ENCODE measurements at places on chromosomes 3 and 15. TPM values are rescaled to one million over a fixed set of nuclear protein-coding genes. Genes with fewer than 3 reads are reported as not detected.

The FAM227B gene
- polyA plus RNA-seq: 11.9 TPM

The TM4SF1 gene
- polyA plus RNA-seq: 64.8 TPM

The C3orf49 gene
- not detected for polyA plus RNA-seq

The HHLA2 gene
- polyA plus RNA-seq: not detected

The BSN gene
- polyA plus RNA-seq: 0.39 TPM

The COL6A5 gene
- polyA plus RNA-seq: 5.0 TPM

The AHSG gene
- polyA plus RNA-seq: 0.71 TPM

The TERC gene
- polyA plus RNA-seq: not detected

The ANKRD34C gene
- not detected for polyA plus RNA-seq

The MFGE8 gene
- polyA plus RNA-seq: 356 TPM

The TRIM42 gene
- polyA plus RNA-seq: not detected

The RAB27A gene
- polyA plus RNA-seq: 30.8 TPM

The OCA2 gene
- 0.30 TPM for polyA plus RNA-seq

The RFX7 gene
- 4.5 TPM for polyA plus RNA-seq

GRCh38 chr3:89525609-89526008, 418.2 kb downstream of the EPHA3 start:
- DNase-seq: no peak

DNA sequence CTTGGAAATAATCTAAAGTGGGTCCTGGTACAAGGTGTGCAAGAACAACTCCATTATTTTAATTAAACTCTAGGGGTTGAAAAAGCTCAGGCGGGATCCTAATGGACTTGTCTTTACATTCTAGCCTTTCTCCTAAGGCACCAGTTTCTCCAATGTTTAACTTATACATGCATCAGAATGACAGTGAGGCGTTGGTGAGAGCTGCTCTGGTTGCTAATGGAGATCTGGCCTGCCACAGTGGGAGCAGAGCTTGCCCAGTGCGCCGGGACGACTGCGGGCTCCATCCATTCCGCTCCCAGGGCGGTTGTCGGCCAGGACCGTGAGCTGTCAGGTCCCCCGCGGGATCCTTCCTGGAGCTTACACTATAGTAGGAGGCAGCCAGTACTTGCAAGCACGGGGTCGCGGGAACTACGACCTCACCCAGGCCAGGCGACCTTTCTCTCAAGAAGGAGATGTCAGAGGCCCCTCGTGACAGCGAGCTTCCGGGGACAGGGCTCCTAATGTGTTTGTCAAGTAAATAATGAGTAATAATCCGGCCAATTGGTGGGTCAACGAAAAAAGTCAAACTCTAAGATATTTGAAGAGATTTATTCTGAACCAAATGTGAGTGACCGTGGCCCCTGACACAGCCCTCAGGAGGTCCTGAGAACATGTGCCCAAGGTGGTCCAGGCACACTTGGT, 991 bp upstream of the HIGD1A start:
- DNase-seq: no peak

- no peak for DNase-seq
Observed at GRCh38 chr15:60721707-60722106, 242.8 kb upstream of the ICE2 start.

DNA sequence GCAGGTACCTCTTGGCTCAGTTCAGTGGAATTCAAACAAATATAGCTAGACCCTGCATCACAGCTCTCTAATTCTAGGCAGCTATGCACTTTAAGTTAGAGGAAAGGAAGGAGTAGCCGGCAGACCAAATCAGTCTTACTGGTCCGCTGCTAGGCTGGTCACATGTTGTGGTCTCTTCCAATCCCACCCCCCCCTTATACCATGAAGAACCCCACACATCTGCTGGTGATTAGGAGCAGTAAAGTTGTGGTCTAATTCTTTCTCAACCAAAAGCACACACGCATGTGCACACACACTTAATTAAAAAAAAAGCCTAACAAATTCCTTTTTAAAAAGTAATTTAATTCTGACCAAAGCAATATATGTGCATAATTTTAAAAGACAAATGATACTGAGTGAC, 16.7 kb upstream of the SH3GL3 start:
- no peak for DNase-seq

DNA sequence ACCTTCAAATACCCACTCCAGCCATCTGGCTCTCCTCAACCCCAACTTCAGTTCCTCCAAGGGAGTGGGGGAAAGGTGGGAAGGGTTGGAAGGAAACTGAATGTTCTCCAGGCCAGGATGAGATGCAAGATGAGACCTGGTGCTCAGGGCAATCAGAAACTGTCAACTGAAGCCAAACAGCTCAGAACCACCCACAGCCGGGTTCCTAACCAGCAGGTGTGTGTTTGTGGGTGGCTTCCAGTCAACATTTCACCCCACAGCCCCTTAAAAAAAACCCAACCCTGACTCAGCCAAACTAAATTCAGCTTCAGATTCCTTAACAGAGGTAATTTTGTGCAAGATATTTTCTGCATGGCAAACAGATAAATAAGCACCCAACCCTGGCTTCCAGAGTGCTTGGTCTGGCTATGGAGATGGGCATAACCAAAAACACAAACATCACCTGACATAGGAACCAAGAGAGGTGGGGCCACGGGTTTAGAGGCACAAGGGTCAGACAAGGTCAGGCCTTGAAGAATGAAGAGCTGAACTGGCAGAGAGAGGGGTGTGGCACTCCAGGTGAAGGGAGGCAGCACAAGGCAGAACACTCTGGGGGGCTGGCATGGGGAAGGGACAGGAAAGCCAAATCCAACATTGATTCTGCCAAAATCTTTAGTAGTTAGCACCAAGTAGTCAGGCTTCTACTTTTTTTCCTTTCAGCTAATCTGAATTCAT, 34.7 kb downstream of the ZNF445 start:
- DNase-seq: no peak

- no peak for DNase-seq
Observed at GRCh38 chr3:175741951-175742350, 882.8 kb downstream of the NAALADL2 start.

- no peak for DNase-seq
Observed at GRCh38 chr3:59256230-59256629, 206.4 kb upstream of the CFAP20DC start.

- DNase-seq: no peak
Observed at GRCh38 chr15:95520511-95520910, 810.0 kb upstream of the NR2F2 start.

DNA sequence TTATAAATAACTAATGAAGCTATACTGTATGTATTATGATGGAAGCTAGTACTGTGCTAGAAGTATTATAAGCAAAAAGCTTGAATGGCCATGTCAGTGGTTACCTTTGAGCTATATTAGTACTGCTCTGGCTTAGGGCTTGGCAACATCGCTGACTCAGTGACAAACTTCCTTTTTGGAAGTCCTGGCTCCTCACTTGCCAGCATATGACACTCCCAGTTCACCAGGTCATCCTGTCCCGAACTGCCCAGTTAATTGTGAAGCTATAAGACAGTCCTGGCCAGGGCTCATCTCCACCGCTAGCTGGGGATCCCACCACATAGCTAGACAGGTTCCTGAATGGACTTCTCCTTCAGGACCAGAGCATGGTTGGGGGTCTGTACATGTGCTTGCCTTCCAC, 31.9 kb downstream of the RAB8B start:
- DNase-seq: no peak

DNA sequence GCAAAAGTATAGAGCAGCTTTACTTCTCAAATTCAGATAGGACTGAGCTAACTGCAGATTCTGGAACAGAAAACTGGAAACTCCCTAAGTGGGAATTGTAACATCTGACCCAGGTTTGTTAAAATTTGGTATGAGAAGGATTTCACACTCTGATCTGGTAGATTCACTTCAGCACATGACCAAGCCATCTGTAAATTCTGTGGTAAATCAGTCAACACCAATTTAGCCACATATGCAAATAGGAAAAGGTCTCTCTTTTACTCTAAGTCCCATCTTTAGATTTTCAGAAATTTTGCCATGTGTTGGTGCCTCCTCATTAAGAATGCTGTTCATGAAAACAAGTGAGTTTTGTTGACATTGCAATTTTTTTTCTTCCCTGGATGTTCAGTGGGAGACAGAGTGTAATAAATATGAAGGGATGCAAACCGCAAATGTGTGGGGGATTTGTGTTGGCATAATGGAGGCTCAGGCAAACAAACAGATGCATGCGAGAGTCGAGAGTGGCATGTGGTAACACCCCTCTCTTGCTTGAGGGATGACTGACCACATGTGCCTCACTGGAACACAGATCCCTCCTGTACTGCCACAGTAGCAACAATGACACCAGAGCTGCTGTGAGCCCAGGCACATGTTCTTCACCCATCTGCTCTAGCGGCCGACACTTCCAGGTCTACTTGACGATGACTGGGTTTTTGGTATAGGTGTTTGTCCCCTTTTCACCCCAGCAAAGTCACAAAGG, 146.6 kb downstream of the FEZF2 start:
- no peak for DNase-seq

GRCh38 chr3:58027704-58028317, 19.6 kb downstream of the FLNB start:
- no peak for DNase-seq

GRCh38 chr3:151087648-151088047, 2.2 kb downstream of the MED12L start:
- DNase-seq: no peak

DNA sequence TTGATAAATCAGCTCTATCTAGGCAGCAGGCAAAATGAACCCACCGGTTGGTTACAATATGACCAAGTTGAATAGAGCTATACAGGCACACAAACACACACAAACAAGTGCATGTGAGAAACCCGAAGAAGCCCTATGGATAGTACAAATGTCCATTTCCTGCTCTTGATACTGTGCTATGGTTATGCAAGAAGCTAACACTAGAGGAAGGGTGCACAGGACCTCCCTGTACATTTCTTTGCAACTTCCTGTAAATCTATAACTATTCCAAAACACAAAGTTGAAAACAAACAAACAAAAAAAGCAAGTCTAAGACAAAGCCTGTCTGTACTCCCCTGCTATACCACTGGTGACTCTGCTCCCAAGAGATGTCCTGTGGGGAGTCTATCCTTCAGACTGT, 8.2 kb upstream of the FAM240A start:
- DNase-seq: no peak

- DNase-seq: no peak
Observed at GRCh38 chr3:187377842-187378241, 9.7 kb downstream of the RTP4 start.

GRCh38 chr3:60215946-60216345, 1035.3 kb downstream of the FHIT start:
- DNase-seq: no peak

GRCh38 chr3:172808969-172809546, 58.5 kb downstream of the ECT2 start:
- peak; percentile 20 for DNase-seq

- DNase-seq: no peak
Observed at GRCh38 chr15:37877851-37878741, 56.3 kb upstream of the TMCO5A start.

DNA sequence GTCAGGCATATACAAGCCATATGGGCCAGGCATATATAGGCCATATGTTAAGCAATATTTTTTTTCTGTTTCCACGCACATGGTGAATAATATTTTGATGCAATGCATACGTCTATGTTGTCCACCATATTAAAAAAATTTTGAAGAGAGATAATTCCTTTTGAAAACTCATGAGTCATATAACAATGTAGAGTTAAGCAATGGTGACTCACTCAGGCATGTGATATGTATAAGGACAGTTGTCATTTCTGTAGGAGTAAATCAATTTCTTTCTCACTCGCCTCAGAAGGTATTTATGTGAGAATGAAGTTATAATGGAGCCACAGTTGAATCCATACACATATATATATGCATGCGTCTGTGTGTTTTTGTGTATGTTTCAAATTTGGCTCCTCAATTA, 272.6 kb downstream of the EPHA3 start:
- DNase-seq: no peak

- no peak for DNase-seq
Observed at GRCh38 chr15:80199366-80199765, 46.6 kb downstream of the FAH start.

DNA sequence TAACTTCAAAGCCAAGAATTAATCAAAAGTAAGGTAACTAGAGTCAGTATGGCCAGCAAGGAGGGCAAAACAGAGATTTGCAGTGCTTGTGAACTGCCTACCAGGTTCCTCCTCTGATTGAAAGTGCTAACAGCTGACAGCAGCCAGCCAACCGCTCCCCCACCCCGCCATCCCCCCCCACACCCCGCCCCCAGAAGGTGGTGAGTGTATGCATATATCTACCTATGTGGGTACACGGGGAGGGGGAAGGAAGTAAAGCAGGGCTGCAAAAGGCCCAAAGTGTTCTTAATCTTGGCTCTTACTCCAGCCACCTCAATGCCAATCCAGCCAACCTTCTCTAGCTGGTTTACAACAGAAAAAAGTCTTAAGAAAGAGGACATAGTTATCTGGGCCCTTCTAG, 50.7 kb downstream of the RAF1 start:
- DNase-seq: no peak

DNA sequence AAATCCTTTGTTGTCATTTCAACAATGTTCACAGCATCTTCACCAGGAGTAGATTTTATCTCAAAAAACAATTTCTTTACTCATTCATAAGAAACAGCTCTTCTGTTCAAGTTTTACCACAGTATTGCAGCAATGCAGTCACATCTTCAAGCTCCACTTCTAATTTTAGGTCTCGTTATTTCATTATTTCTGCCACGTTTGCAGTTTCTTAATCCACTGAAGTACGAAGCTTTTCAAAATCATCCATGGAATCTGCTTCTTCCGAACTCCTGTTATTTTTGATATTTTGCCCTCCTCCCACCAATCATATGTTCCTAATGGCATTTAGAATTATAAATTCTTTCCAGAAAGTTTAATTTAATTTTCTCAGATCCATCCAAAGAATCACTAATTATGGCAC, 12.6 kb upstream of the OR5K1 start:
- DNase-seq: no peak
